ENCODE measurements at places on chromosomes 2 and 18.

DNA sequence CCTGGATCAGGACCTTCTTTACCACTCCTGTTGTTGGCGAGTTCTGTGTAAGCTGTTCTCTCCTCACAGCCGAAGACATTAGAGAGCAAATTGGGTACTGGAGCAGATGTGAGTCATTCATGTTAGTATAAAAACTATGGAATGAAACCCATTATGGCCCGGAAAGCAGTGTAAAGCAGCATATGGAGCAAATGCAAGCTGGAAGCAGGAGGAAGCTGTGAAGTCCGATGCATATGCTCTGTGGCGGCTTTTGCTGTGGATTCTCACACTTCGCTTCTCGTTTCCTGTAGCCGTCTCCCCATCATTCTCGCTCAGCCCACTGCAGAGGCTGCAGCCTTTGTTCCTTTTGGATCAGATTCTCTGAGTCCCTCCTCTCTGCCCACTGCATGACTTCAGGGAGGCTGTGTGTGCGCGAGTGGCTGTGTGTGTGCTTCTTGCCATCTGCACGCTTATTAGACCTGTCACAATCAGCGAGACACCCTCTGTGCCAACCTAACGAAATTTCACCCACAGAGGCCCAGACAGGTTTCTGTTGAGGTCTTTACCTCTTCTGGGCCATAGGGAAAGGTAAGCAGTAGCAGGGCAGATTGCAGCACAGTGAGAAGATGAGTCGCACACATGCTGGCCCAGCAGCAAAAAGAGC is 3.3 kb upstream of the GALNT14 start:
- no peak for DNase-seq

GRCh38 chr2:108377815-108378630 is at the start of gene SULT1C4:
SULT1C4 (plus strand) TSS chr2:108377954; CDS start chr2:108378338, 384 bp downstream.
- peak; percentile 94 for DNase-seq

DNA sequence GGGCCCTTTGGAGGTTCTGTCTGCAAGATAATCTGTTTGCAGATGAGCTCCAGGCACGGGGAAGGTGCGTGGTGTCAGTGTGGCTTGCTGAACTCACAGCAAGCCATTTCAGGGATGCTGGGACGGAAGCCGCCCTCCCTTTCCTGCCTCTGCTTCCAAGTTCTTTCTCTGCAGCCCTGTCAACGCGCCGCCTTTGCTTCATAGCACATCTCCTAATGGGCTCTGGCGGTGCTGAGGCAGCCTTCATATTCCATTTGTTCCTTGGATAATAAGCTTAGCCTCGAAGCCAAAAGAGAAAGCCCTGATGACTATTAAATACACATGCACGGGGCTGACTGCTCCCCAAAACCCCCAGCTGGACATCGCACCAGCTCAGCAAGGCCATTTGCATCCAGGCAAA is 81.7 kb upstream of the TAF1B start:
- peak; percentile 85 for DNase-seq

GRCh38 chr2:46461709-46462171 is 17.6 kb upstream of the TMEM247 start:
- no peak for DNase-seq

DNA sequence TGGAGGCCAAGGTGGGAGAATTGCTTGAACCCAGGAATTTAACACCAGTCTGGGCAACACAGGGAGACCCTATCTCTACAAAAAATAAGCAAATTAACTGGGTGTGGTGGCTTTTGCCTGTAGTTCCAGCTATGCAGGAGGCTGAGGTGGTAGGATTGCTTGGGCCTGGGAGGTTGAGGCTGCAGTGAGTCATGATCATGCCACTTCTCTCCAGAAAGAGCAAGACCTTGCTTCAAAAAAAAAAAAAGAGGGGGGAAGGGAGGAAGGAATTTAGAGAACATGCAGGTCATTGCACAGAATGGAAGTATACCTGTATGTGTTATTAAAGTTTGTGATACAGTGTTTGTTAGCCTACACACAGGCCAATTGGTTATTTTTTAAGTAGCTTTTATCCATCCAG is 25.8 kb downstream of the PKP4 start:
- DNase-seq, result no peak
